Psoas muscle (tissue), 8 donors: ENCODE measurements at places on chromosomes 5 and 9. TPM values are rescaled to one million over a fixed set of nuclear protein-coding genes. Genes with fewer than 3 reads are reported as not detected.
A peak's percentile ranks its signal among the peaks of the same experiment; 100 is the strongest.

DNA sequence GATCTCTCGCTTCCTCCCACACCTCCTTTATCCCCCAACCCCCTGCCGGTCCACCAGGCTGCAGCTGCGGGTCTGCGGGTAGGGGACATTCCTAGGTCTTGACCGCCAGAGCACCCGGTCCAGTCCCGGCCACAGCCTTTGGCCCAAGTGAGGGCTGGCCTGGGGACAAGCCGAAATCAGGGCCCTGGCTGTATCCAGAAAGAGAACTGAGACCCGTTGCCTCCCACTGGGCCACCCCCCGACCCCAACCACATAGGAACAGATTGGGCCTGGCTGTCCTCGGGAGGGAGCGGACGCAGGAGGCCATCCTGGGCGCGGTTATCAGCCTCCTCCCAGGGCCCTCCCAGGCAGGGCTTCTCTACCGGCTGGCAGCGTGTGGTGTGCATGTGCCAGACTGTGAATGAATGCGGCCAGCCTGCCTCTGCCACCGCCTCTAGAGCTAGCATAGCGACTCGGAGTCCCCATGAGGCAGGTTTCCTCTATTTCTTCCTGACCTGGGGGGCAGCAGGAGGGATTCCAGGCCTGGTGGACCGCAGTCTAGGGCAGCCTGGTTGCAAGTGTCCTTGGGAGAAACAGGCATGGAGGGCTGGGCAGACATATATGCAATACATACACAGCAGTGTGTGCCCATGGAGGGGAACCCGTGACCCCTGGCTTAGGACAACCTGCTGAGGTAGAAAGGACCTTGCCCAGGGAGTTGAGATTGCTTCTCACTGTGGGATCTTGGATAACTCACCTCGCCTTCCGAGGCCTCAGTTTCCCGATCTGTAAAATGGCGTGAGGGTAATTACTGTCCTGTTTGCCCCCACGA is 1.2 kb downstream of the N4BP3 start:
- no peaks in the 10 kb centered on the region for H3K36me3 ChIP-seq
- DNase-seq = no peak
- H3K4me1 ChIP-seq = peaks cover 7% of the 10 kb centered on the region
- peak overlapping the region; percentile 30 for H3K27ac ChIP-seq
- peak overlapping the region; percentile 64 for H3K4me3 ChIP-seq

- H3K36me3 ChIP-seq = no peaks in the 10 kb centered on the region
- H3K4me3 ChIP-seq = no peak overlapping the region
- H3K27ac ChIP-seq = no peak overlapping the region
Measured at GRCh38 chr9:89000371-89000781, 9.1 kb downstream of the S1PR3 start.

Gene NUTM2G
- polyA plus RNA-seq = not detected

DNA sequence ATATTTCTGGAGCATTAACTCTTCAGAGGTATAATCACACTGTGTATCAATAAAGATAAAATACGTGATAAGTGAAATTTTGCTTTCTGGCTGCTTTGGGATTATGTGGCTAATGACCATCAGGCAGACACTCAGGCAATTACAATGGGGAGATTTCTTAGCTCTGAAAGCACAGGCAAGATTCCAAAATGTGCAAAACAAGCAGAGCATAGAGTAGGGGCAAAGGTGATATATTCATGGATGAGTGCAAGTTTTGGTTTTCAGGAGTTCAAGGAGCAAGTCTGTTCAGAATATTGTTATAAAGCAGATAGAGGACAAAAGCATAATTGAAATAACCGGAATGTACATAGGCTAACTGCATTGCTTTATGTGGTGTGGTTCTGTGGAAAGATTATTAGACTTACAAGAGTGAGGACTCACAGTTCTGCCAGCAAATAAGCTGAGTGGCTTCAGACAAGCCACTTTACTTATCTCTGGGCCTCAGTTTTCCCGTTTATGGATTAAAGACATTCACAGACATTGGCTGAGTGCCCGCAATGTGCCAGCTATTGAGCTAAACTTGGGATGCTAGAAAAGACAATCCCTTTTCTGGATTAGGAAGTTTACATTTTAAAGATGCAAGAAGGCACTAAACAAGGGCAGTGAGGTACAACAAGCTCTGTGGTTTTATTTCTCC is 945.6 kb upstream of the ARRDC3 start:
- H3K27me3 ChIP-seq = no peaks in the 10 kb centered on the region
- DNase-seq = no peak
- no peaks in the 10 kb centered on the region for H3K36me3 ChIP-seq

GRCh38 chr5:10684303-10685086 is 76.5 kb downstream of the DAP start:
- no peak overlapping the region for H3K4me3 ChIP-seq
- no peaks in the 10 kb centered on the region for H3K27me3 ChIP-seq
- H3K27ac ChIP-seq = no peak overlapping the region
- DNase-seq = no peak
- no peaks in the 10 kb centered on the region for H3K4me1 ChIP-seq

DNA sequence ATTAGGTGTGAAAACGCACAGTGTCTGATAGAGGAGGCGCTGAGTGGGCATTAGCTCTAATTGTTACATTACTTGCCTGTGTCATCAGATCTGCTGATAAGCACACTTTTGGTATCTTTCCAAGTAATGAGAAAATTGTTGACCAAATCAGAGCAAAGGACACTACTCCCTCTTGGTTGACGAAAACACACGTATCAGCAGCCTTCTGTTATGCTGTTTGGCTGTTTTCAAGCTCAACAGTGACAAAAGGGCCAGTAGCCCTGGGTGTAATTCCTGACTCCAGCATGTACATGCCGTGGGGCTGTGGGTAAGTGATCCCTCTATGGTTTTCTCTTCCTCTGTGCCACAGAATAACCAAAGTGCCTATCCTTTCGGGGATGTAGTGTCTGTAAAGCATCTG is 151.4 kb downstream of the AUH start:
- H3K27ac ChIP-seq = no peak overlapping the region
- no peaks in the 10 kb centered on the region for H3K27me3 ChIP-seq

DNA sequence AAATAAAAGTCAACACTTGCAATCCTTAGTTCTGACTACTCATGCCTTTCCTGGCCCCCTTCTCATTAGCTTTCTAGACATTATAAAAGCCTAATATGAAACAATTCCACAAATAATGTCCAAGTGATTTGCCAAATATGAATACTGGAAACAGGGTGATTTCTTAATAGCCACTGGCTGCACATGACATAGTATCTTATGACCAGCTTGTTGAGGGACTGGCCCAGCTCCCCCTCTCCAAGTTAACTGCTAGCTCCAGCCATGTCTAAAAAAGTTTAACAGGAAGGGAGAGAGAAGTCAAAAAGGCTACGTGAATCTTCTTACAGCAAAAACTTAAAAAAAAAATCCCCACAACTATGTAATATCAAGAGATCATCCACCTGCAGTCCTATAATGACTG is 1.5 kb downstream of the CERT1 start:
- peaks cover 9% of the 10 kb centered on the region for H3K36me3 ChIP-seq
- H3K27ac ChIP-seq = peak overlapping the region; percentile 96
- peak overlapping the region; percentile 86 for H3K4me3 ChIP-seq
- H3K4me1 ChIP-seq = peaks cover 47% of the 10 kb centered on the region
- H3K27me3 ChIP-seq = no peaks in the 10 kb centered on the region

- DNase-seq = no peak
- peaks cover 5% of the 10 kb centered on the region for H3K27me3 ChIP-seq
- no peaks in the 10 kb centered on the region for H3K4me1 ChIP-seq
- no peak overlapping the region for H3K4me3 ChIP-seq
- H3K36me3 ChIP-seq = no peaks in the 10 kb centered on the region
Measured at GRCh38 chr9:101711330-101711941, 27.0 kb downstream of the GRIN3A start.

Gene SIT1
- 0.10 TPM for polyA plus RNA-seq
